ENCODE measurements at places on chromosomes 12 and 14.

DNA sequence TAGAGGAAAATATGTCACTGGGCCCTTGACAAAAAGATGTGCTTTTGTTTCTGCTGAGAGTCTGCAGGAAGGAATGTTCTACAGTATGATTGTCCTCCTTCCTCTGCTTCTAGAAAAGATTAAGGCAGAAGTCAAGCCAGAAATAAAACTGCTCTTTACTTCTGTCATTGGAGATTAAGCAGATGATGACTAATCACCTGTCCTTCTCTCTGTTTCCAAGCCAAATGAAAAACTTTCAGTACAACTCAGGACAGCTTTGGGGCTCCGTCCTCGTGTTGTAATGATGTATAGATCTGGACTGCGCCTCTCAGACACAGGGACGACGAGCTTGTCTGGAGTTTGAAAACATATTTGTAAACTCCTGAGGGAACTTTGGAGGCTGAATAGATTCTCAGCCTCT lies 159.3 kb downstream of the DYRK2 start:
- no peak for DNase-seq

DNA sequence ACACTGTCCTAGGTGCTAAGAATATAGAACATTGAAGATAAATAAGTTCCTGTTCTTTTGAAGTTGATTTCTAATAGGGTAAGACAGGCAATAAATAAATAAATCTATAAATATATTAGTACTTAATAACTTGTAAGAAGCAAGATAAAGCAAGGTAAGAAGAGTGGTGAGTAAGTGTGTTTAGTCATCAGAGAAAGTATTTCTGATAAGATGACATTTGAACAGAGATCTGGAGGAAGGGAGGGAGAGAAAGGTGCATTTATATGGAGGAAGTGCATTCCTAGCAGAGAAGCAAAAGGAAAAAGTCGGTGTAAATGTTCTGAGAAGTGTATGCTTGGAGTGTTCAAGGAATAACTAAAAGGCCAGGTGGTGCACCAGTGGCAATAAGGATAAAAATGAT lies 184.4 kb upstream of the GRIP1 start:
- no peak for DNase-seq

GRCh38 chr12:12870465-12870864 lies 20.9 kb upstream of the GPRC5A start:
- DNase-seq: no peak

GRCh38 chr14:93005135-93005813 lies 82.3 kb downstream of the CHGA start:
- DNase-seq: no peak

GRCh38 chr12:11798856-11799501 lies 149.5 kb downstream of the ETV6 start:
- no peak for DNase-seq

DNA sequence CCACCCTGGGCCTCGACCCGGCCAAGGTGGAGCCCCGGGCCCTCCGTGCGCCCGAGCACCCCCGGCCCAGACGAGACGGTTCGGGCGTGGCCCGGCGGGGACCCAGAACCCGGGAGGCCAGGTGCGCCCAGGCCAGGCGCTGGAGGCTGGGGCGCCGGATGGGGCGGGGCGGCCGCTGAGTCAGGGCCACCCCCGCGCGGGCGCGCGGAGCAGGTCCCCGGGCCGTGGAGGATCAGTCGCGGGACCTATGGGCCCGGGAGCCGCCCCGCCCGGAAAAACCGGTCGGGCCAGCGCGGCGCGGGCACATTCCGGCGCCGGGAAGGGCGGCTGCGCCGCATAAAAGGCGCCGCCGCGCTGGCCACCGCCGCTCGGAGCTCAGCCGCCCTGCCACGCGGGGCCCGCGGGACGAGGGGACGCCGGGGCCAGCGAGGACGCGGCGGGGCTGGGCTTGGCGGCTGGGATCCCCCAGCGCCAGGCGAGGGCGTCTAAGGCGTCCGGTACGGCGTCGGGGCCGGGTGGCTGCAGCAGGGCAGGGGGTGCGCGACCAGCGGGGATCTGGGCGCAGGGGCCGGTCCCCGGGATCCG lies 21.5 kb upstream of the KIF26A start:
- no peak for DNase-seq

DNA sequence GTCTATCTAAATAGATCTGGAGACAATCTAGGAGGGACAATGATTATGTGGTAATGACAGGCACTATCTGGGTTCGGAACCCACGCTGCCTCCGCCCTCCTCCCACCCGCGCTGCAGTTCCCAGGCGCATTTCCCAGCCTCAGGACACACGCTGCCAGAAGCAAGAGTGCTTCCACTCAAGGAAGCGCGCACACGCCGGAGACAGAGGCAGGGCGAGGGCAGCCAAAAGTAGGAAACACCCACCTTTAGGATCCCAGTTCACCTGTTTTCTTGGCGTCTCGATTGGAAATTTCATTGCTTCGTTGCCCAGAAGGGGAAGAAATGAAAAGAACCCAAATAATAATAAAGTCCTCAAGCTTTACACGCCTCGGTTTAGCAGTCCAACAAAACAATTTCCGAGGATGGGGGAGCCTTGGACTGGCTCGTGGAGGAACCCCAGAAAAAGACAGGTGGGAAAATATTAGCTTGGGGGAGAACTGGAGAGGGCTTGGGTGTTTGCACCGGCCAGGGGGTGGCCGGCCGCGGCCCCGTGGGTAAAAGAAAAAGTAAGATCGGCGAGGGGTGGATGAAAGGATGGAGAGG lies 474 bp downstream of the KCNK10 start:
- no peak for DNase-seq

- no peak for DNase-seq
These were observed 23.5 kb downstream of the FAM222A start for GRCh38 chr12:109737126-109737525.

DNA sequence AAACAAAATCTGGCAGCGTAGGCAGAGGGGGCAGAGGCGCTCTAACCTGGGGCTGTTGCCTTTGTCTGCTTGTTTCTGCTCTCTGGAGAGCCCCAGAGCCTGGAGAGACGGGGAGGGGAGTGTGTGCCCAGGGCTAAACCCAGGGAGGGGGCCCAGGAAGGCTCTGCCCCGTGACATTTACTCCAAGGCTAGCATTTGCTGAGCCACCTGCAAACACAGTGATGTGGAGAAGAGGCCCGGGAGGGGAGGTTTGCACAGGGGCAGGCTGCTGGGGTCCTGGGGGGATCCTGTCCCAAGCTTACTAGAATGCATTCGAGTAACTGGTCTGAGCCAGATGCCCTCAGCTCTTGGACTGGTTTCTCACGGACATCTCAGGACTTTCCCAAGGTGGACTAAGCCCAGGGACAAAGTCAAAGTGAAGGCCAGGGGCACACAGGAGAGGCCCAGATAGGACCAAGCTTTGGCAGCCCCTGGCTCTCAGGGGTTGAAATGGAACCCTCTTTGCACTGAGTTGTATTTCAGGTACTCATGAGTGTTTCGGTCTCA lies 12.0 kb downstream of the MEG3 start:
- DNase-seq: no peak

DNA sequence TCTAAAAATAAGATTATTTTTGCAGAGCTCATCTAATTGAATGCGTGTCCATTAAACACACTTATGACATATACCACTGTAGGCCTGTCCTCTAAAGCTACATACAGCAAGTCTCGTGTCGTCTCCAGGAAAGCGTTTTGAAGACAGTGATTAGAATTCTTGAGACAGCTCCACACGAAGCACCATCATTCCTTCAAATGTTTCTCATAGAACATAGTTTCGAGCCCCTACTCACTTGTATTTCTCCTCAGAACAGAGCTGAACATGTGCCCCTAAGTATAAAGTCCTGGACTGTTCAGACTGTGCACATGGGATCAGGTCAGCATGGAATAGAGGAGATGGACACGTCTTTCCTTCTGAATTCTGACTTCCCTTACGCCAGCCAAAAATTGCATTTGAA lies 64.5 kb upstream of the HMGA2 start:
- no peak for DNase-seq

GRCh38 chr12:108215458-108215857 lies 86.4 kb downstream of the WSCD2 start:
- DNase-seq: no peak

GRCh38 chr14:32620303-32620702 lies 291.2 kb downstream of the AKAP6 start:
- DNase-seq: no peak

DNA sequence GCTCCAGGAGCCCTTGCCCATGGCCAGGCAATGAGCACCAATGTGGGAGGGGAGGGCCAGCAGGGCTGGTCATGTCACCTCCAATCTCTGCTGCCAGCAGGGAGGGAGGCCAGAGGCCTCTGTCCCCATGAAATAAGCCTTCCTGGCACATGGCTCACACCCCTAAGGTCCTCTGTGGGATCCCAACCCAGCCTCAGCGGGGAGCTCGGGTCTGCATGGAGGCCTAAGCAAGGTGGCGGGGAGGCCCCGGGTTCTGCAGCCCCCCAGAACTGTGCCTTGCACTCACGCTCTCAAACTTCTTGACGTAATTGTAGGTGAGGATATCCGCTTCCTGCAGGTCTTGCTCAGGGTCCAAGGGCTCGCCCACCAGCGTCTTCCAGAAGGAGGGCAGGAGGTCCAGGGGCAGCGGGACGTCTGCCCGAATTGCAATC lies 41.7 kb downstream of the TRAFD1 start:
- DNase-seq: no peak

DNA sequence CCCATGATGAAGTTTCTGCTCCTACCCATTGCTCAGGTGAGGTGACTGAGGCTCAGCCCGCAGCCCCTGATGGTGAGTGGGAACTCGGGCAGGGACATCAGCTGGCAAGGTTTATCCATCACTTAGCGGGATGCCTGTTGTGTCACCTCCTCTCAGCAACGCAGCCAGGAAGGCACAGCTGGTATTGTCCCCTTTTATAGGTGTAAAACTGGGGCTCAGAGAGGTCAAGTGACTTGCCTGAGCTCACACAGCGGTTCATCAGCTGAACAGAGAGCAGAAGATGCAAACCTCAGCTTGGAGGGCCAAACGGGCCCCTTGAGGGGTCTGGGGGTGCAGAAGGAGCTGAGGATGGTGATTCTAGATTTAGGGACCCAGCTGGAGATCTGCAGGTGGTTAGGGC lies 143.6 kb downstream of the PHETA1 start:
- DNase-seq: no peak

All from CD4-positive, alpha-beta T cell treated with Interleukin-15 for 1 hour (primary cell).